ENCODE measurements at places on chromosomes 11 and 22.

GRCh38 chr11:79510960-79511359 lies 70.1 kb upstream of the TENM4 start:
- no peak for DNase-seq

DNA sequence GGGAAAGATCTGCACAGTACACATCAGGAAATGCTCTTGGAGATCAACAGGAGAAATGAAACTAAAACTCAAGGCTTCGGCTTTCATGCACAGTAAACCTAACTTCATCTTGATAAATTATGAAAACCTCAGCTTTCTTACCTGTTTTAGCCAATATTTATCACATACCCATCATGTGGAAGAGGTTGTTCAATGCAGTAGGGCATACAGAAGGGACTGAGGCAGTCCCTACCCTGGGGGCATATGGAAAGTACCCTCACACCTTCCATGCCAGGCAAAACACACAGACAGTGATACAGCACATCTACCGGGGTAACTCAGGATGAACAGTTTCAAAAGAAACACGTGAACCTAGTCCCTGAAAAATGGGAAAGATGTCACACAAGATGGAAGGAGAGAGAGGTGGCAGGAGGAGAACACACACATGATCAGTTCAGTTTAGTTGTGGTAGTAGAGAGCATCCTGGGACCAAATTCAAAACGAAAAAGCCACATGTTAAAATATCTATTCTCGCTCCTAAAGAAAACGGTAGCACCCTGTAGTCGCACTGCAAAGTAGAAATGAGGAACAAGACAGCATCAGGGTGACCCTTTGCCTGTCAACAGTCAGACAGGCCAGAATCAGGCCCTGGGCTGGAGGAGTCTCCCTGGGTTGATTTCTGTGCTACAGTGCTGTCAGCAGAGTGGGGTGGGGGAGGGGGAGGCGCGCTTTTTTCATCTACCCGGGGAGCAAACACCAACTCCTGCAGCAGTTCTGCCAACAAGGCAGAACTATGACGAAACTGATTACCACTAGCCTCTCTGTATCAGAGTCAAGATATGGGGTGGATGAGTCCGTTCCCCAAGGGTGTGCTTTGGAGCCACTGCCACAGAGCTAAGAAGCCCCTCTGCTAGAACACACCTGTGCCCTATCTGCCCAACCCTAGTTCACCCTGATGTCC lies 1.3 kb downstream of the HIRA start:
- DNase-seq, result peak; percentile 43

DNA sequence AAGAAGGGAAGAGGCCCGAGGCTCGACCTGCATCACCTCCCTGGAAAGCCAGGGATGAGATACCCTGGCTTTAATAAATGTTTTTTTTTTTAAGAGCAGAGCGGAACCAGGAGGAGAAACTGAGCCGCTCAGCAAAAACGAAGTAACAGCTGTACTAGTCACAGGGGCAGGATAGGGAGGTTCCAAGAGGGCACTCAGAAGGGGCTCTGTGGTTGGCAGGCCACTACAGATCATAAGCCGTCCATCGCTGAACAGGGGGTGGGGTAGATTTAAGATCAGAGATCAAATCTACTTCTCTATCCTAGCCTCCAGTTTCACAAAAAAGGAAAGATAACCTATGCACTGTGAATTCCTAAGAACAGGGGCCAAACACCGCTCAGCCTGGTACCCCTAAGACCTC lies 625 bp downstream of the EIF3D start:
- DNase-seq, result no peak

DNA sequence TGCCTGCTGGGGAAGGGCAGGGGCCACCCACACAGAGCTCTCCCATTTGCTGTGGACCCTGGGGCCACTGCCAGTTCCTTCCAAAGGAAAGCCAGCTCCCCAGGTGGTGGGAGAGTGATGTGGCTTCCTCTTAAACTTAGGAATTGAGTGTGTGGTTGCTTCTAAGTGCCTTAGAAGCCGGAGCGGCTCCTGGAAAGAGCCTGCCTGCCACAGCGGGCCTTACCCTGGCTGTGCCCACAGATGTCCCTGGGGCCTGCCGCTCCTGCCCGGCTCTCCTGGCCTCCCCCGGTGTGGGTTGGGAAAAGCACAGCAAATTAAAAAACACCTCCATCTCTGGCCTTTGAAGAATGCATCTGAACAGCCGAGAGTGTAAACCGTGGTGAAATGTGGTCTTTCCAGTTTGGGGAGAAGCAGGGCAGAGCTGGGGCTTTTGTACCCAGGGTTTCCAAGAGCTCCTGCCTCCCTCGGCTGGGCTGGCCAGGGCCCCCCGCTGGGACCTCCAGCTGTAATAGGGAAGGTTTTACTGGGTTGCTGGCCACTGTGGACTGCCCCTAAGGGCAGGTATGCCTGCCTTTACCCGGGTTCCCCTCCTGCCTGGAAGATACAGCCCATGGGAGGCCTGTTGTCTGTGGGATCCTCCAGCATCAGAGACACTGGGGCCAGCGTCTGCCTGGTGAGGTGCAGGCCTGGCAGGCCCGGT lies 30.2 kb downstream of the LRP5 start:
- DNase-seq, result no peak

DNA sequence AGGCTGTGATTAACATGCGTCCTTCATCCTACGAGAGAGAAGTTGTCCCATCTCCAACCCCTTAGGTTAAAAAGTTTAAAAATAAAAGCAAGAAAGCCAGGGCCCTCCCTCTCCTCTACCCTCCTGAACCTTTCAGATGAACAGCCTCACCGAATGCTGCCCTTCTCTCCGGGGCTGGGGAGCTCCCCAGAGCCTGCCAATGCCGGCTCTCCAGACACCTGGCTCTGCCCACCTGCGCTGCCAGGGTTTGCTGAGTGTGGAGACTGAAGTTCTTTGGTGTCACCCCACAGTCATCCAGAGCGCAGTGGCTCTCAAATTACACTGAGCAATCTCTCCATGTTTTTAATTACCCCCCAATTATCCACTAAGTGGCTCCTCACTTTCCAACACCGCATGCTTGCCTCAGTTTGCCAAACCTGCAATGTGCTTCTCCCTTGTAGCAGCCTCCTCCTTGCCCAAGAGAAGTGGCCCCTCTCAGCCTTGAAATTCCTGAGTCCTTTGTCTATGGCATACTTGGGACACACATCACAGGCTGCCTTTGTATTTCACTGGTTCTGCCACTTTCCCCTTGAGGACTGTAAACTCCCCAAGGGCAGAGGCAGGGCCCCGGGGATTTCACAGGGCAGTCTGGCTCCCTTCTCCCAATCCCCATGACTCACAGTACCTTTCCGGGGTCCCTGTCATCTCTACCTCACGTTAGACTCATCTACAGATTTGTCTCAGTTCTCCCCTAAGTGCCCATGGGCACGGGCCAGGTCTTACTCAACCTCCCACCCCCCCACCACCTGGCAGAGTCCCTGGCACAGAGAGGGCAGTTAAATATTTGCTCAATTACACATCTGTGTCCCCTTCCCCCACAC lies 2.0 kb downstream of the MYH9 start:
- DNase-seq, result peak; percentile 78

All from stimulated activated CD4-positive, alpha-beta T cell treated with anti-CD3 and anti-CD28 coated beads, Interleukin-1b, Interleukin-23, amount 100 ng/mL, for 48 hours (primary cell).